ENCODE measurements at places on chromosomes 11 and 22.

DNA sequence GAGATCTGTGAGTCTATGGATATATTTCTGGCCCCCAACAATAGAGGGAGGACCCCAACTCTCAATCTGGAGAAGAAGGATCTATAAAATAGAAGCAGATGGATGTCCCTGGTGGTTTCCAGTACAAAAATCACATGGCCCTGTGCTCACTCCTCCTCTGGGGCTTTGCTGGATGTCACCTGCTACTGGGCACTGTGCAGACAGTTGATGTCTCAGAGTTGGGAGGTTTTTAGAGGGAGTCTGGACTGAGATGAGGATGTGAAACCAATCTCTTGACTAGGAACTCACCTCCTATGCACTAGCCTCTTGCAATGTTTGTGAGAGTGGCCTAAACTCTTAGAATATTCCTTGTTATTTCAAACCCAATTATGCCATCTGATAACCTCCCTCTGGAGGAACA is 107.2 kb downstream of the SCN3B start:
- no peak for DNase-seq

DNA sequence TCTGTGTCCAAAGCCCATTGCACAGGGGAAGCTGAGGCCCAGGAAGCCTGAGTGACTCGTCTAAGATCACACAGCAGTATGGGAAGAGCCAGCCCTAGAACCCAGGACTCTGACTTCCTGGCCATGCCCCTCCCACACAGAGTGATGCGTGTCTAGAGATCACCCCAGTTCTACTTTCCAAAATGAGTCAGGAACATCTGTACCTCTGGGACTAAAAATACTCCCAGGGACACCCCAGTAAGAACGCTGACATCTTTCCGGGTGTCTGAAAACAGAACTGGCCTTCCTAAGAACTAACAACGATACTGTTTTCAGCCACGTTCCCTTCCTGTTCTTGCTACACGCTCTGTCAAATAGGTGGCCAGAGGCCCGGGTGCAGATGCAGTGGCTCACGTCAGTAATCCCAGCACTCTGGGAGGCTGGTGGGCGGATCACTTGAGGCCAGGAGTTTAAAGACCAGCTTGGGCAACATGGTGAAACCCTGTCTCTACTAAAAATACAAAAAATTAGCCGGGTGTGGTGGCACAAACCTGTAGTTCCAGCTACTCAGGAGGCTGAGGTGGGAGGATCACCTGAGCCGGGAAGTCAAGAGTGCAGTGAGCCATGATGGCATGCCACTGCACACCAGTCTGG is 21.7 kb upstream of the PDGFB start:
- DNase-seq: peak; percentile 48

DNA sequence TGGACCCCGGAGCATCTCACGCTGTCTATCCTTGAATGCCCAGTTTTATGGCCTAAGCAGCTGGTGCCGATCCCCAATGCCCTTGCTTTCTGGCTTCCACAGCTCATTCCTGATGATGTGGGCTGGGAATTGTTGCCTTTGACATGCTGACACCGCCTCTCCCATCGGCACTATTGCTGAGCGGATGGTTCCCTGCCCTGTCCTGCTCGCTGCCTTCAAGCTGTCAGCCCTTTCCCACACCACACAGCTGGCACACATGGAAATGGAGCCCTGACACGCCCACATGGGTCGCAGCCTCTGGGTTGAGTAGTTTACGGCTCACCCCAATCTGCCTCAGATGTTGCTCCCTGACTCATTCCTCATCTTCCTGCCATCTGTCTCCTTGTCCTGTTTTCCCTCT is 110.2 kb upstream of the SESN3 start:
- DNase-seq: peak; percentile 24

DNA sequence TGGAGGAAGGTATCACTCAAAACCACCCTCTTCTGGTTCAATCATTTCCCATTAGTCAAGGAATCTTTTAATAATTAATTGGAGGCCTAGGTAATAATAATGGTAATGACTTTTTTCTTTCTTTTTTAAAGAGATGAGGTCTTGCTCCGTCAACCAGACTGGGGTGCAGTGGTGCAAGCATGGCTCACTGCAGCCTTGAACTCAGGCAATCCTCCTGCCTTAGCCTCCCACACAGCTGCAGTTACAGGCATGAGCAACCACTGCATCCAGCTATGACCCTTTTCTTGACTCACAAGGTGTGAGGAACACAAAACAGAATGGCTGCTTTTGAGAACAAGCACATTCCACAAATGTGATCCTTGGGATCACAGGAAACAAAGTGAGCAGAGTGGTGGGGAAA is 3.6 kb downstream of the POLDIP3 start:
- DNase-seq: no peak

DNA sequence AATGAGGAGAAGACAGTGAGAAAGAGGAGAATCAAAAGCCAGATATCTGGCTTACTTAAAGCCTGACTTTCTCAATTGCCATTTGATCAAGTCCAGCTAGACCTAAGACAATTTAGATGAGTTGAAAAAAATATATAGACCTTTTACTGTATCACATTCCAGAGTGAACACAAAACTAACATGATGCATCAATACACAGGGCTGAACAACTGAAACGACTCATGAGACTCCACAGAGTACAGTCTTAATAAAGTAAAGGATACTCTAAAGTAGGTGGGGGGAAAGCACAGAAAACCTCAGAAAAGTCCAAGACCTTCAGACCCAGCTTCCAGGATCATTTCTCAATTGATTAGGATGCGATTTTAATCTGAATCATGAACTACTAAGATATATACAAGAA is 95.3 kb upstream of the OR9G4 start:
- DNase-seq: no peak

DNA sequence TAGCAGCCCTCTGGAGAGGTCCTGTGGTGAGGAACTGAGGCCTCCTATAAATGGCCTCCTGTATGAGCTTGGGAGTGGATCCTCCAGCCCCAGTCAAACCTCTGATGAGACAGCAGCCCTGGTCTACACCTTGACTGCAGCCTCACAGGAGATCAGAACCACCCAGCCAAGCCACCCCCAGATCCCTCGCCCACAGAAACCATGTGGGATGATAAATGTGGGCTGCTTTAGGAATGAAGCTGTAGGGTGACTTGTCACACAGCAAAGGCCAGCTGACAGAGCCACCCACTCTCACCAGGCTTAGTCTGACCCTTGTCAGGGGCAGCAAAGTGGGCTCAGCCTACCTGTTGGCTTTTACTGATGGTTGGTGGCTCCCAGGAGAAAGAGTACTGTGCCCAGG is 6.5 kb upstream of the KCNQ1OT1 start:
- DNase-seq: no peak

GRCh38 chr22:27970596-27971220 is 51.7 kb upstream of the PITPNB start:
- no peak for DNase-seq

- DNase-seq: no peak
Measured at GRCh38 chr11:30462421-30462820, 123.7 kb downstream of the MPPED2 start.

GRCh38 chr11:26144291-26144690 is 187.6 kb upstream of the ANO3 start:
- no peak for DNase-seq

DNA sequence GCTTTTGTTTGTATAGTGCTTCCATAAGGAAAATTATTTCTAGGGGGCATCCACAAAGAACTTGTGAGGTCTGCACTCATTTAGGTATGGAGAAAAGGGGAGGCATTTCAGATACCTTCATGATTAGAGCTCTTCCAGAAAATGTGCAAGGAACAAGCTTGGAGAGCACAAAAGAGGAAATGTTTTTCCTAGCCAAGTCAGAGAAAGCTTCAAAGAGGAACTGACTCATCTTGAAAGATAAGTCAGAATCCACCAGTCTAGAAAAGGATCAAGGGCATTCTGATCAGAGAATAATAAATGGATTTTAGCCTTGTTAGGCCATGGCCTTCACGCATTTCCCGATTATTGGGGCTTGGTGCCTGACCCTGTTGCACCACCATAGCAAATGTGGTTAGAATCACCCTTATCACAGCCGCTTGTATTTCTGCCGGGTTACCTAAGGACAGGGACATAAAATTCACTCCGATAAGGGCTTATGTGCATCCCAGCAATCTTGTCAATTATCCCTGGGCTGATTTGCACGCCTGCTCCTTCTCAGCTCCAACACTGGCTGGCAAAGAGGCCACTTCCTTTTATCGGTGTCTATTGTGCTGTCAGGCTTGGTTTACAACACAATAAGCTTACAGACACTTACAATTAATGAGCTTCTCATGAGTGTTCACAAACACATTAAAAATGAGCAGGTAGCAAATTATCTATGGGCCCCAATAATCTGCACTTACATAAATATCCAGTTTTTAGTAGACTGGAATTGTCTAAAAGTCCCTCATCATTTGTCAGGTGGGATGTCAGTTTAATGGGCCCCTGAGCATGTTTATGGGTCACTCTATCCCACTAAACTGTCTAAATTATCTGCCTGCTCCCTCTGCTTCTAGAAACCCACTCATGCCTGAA is 613.5 kb downstream of the SOX6 start:
- DNase-seq: no peak

- no peak for DNase-seq
Measured at GRCh38 chr22:50245214-50246072, 620 bp upstream of the TUBGCP6 start.

DNA sequence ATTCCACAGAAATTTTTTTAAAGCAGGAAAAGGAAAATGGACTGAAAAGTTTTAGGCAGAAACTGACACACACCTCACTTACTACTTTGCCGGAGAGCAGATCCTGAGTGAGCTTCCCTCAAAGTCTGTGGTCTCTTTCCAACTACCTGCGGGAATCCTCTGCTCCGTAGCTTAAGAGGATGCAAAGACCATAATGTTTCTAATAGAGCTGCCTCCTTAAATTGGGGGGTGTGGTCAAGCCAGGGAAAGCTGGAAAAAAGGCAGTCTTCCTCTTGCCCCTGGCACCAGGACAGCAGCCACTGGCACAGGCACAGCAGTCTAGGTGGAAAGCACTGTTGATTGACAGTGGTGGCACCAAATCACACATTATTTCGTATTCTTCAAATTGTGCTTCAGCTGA is at the start of gene ETS1:
Gene ETS1 (minus strand): TSS at position 144 of the 400 bp plus-strand sequence. CDS start 14,428 bp downstream, outside the sequence.
- no peak for DNase-seq

- DNase-seq: peak; percentile 86
Measured at GRCh38 chr22:38766076-38766777, 10.4 kb upstream of the SUN2 start.

- no peak for DNase-seq
Measured at GRCh38 chr11:63993993-63994392, 7.8 kb downstream of the OTUB1 start.

DNA sequence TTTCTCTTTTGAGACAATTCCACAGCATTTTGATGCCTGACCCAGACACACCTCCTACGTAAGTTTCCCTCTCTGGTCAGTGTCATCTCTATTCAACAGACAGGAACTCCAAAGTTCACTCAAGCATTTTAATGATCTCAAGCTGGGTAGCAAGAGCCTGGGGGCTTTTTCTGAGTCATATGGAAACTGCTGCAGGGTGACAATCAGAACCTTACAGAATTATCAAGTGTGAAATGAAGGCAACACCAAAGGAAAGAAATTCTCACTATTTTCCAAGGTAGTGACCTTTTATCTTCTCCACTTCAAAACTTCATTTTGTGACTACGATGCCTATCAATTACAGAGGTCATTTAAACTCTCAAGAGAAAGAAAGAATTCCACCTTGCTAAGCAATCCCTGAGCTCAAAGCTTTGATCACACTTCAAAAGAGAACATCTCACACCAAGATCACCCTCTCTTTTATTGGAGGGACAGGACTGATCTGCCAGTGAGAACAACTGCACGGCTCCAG is 229.0 kb upstream of the ZC3H12C start:
- no peak for DNase-seq

GRCh38 chr11:92830377-92831155 is 138.9 kb upstream of the MTNR1B start:
- peak; percentile 76 for DNase-seq

DNA sequence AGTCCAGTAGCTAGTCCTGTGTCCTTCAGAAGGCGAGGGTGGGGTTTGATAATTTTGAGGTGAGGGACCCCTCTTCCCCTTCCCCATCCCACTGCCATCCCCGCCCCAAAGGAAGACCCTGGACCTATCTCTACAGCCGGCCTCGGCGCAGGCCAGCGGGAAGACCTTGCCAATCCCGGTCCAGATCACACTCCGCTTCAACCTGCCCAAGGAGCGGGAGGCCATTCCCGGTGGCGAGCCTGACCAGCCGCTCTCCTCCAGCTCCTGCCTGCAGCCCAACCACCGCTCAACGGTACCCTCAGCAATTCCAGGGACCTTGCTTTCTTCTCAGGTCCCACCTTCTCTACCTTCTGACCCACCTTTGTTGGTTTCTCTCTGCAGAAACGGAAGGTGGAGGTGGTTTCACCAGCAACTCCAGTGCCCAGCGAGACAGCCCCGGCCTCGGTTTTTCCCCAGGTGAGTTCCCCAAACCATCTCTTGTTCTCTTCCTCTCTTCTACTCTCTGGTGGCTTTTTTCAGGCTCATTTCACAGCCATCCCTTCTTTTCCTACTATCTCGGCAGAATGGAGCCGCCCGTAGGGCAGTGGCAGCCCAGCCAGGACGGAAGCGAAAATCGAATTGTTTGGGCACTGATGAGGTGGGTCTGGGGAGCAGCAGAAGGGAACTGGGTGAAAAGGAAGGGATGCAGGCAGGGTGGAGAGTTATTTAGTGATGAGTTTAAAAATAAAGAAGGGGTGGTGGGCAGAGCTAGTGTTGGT is 1.3 kb downstream of the KAT5 start:
- no peak for DNase-seq

DNA sequence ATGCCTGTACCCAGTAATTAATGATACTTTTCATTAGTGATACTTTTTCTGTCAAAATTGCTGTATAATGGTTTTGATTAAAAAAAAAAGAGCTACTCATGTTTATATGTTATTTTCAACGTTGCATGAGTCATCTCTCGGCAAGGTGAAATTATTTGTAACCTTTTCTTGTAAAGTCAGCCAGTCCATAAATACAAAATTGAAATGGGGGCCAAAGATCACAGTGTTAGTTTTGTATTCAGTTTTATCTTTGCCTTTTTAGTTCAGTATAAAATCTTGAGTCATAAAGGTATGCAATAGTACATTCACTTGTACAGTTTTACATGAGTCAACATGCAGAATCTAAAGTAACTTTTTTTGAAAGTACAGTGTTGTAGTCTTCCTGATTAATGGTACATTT is 4.3 kb downstream of the ARHGEF12 start:
- no peak for DNase-seq

- DNase-seq: no peak
Measured at GRCh38 chr11:75743711-75744563, 24.6 kb upstream of the DGAT2 start.

DNA sequence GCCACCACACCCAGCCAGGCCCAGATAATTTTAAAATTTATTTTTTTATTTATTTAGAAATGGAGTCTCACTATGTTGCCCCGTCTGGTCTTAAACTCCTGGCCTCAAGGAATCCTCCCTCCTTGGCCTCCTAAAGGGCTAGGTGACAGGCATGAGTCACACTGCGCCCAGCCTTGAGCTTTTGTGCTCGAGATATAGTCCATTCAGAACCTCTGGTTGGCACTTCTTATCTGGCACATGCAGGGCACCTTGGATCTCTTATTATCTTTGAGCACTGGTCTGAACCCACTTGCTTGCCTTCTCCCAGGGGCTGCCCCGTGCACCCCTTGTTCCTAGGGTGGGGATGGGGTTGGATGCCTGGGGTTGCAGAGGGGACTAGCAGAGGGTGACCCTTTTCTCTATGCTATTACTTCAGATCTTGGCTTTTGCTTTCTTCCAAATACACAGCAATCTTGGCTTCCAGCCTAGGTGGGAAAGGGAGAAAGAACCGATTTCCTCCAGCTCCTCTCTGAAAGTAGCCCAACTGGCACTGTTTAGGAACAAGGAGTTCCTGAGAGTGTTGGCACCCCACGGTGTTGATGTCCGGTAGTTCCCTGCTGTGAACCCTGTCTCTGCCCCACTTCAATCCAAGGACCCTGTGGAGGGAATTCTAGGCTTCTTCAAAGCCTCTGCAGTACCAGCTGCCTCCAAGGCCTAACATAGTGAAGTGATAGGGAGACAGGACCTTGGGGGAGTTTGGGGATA is 1.3 kb upstream of the SLC3A2 start:
- DNase-seq: no peak
